ENCODE measurements at places on chromosomes 13 and 19.

GRCh38 chr13:113061271-113061625 lies 44.3 kb upstream of the F7 start:
- no peak for DNase-seq

GRCh38 chr13:39765801-39766463 lies 110.5 kb downstream of the COG6 start:
- no peak for DNase-seq

DNA sequence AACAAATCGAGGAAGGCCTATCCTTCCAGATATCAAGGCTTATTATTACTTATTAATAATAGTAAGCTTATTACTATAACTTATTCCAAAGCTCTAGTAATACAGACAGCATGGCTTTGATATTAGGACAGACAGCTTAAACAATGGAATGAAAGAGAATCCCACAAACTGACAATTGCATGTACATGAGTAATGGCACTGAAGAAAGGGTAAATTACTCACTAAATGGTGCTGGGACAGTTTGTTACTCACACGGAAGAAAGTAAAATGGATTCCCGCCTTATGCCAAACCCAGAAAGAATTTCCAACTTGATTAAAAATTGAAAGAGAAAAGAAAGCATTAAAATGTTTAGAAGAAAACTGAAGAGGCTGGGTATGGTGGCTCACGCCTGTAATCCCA lies 60.3 kb downstream of the MIPEP start:
- no peak for DNase-seq

- no peak for DNase-seq
These were observed 2.5 kb downstream of the PROZ start for GRCh38 chr13:113160983-113161382.

GRCh38 chr13:24727731-24728601 lies 36.0 kb upstream of the RNF17 start:
- peak; percentile 84 for DNase-seq

DNA sequence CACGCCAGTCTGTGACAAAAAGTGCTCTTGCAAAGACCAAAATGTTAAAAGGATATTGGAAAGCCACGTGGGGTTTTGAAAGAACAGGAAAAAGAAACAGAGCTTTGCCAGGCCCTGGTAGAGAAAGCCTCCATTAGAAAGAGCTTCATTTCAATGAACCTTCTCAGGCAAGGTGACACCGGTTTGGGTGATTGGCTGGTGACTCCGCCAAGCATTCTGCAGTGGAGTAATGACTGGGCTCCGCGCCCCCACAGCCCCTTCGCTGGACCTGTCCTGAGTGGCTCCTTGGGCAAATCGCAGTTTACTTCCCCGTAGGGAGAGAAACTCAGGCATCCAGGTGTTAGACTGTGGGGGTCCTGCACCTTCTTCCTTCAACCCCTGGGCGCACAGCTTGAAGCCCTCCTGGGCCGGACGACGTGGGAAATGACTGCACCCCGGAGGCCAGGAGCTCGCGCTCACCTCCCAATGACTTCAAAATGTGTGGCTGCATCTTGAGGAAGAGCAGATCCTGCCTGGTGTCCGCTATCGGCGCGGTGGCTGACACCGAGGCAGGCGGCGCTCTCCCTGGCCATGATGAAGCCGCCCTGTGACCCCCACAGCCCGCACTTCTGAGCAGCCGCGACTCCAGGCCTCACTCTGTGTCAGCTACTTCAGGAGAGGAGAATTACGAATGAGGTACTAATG lies 444.6 kb upstream of the SGCG start:
- no peak for DNase-seq

- no peak for DNase-seq
These were observed 264.7 kb downstream of the MZT1 start for GRCh38 chr13:72462726-72463125.

DNA sequence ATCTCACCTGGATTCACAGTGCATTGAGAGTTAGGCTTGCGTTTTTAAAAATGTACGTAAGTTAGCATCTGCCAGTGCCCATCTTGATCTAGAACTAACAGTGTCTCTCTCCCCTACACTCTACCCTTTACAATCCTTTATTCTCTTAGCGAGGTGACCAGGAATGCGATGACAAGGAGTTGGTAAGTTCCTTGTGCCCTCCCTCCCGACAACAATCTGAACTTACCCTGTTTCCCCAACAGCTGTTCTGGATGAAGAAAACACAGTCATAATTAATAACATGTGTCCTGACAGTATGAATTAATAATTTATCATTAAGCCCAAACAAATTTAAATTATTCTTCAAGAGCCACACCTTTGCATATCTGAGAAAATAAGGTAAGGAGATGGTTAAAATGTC lies 6.3 kb downstream of the TSHZ3 start:
- no peak for DNase-seq

DNA sequence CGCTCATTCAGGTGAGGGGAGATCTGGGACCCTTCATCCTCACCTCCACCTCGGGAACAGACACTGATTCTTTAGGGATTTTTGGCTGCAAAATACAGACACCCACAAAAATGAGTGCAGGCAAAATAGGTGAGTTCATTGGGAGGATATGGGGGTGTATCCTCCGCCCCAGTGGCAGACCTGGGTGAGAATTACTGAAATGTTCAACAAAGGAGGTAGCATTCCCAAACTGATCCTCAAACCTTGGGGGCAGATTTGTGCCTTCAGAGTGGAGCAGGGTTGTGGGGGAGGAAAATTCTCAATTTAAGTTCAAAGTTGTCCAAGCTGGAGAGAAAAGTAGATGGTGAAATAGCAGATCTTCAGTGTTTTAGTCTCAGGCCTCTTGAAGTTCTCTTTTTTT lies 31.3 kb upstream of the SIN3B start:
- peak; percentile 48 for DNase-seq

DNA sequence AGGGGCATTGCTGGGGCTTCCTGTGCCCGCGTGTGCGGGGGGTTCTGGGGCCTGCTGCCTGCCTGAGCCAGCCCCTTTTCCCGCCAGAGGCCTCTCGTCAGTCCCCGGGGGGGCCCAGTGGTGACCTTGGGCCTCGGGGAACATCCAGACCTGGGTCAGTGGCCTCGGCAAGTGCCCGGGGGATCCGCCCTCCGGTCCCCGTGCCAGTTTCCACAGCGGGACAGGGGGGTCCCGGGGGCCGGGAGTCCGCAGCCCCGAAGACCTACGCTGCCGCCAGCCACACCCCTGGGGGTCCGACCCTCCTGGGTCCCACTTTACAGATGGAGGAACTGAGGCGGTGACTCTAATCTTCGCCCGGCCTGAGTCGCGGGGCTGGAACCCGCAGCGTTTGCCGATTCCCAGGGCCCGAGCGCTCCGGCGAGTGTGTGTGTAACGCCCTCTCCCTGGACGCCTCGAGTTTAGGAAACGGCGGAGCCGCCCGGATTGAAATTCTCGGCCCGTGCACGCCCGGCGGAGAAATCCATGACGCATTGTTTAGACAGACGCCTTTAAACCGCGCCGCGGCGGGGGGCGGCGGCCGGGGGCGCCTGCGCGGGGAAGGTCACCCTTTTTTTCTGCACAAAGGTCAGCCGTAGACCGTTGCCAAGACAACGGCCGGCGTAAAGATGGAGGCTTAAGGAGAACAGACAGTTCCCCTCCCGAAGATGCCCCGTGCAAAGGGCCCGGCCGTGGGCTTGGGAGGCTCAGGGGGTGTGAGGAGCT lies 39.3 kb downstream of the EFNA2 start:
- DNase-seq = peak; percentile 43

GRCh38 chr19:23983406-23983805 lies 68.7 kb downstream of the ZNF726 start:
- DNase-seq = no peak

GRCh38 chr13:76812206-76812897 lies 73.9 kb downstream of the KCTD12 start:
- DNase-seq = peak; percentile 31

DNA sequence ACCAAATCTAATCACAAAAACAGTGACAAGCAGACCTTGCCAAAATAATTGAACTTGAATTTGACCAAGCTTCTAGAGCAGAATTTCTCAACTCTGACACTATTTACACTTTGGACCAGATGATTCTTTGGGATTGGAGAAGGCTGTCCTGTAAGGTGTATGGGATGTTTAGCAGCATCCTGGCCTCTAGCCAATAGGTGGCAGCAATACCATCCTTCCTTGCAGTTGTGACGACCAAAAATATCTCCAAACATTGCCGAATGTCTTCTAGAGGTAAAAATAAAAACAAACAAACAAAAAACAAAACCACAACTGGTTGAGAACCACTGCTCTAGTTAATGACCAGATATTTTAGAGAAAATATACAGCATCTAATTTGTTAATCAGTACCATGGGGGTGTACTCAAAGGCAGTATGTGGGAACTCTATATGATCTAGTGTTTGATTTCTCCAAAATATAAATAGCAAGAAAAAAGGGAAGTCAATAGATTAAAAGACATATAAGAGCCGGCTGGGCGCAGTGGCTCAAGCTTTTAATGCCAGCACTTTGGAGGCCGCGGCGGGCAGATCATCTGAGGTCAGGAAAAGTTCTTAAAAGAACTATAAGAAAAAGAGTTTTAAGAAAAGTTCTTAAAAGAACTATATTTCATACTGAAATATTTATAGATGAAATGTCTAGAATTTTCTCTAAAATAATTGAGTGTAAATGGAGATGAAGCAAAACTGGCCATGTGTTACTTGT lies 60.9 kb upstream of the ZNF527 start:
- DNase-seq = no peak

All from inflammatory macrophage (primary cell).